ENCODE measurements at places on chromosomes 2 and 18.

DNA sequence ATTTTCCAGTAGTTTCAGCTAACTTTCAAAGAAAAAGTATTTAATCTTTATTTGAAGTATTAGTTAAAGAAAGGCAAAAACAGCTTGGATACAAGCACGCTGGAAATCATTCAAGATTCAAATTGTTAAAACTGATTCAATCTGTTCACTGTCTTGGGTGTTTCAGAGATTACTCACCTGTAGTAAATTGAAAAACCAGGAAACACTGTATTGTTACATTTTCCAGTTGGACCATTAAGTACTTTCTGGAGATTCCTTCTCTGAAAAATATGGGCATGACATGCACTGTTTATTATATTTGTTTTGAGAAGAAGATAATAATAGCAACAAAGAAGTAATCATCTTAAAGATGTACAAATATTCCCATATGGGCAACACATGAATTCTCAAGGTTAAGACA, 196.1 kb downstream of the UBE2E3 start:
- no peak for DNase-seq

DNA sequence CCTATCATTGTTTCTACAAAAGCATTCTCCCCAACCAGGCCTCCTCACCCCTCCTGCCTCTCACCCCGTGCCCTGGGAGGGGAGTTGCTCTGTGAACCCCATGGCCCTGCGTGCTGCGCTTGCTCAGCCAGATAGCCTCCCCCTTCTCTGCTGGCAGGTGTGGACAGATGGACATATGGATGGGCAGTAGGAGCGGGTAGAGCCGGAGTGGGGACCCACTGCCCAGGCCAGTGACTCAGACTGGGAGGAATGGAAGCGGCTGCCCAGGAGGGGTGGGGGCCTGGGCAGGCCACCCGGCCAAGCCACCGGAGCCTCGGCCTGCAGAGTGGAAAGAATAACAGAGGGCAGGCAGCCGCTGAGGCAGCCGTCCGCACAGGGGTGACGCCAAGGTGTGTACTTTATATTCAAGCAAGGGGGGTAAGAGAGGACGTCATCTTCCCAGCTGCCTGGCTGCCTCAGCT, 8.7 kb downstream of the CYP26B1 start:
- DNase-seq = no peak

- DNase-seq = no peak
Observed at GRCh38 chr2:28311660-28312249, 80.9 kb upstream of the FOSL2 start.

GRCh38 chr2:118112771-118113334, 24.6 kb downstream of the INSIG2 start:
- DNase-seq = no peak

- no peak for DNase-seq
Observed at GRCh38 chr2:19738707-19739106, 163.1 kb downstream of the TTC32 start.

DNA sequence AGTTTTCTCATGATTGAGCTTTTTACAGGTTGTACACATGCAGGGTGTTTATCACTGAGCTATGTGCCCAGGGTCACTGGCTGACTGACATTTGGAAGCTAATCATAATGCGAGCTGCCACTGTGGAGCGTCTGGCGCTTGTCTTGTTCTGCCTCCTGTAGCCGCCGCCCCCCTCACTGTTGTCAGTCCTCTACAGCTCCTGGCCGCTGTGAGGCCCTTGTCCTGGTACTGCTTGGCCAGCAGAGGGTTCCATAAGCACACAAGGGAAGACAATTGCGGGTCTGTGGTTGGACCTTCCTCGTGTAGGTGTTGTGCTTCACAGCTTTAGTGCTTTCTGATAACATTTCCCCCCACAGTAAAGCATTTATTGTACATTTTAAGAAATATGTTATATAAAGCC, 105.6 kb upstream of the LDLRAD4 start:
- no peak for DNase-seq

DNA sequence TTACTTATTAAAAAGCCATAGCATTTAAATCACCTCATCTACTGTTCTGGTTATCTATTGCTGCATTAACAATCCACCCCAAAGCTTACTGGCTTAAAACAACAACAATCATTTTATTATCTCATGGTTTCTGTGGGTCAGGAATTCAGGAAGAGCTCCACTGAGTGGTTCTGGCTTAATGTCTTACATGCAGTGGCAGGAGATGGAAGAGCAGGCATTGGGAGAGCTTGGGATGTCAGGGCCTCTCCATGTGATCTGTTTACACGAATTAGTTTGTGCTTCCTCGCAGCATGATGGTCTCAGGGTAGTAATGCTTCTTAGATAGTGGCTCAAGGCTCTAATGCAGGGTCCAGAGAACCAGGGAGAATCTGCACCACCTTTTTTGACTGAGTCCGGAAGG, 14.4 kb upstream of the REL start:
- no peak for DNase-seq
